Activated naive CD8-positive, alpha-beta T cell treated with anti-CD3 and anti-CD28 coated beads, Interleukin-2, amount 10 ng/mL, durations not matched to agents 7 days and 5 days (primary cell): ENCODE measurements at places on chromosomes 1 and 21. TPM values are rescaled to one million over a fixed set of nuclear protein-coding genes. Genes with fewer than 3 reads are reported as not detected.

- DNase-seq, result no peak
These were observed 98.7 kb upstream of the VAV3 start for GRCh38 chr1:108063703-108064102.

- DNase-seq, result peak; percentile 70
These were observed 18.3 kb upstream of the HDAC1 start for GRCh38 chr1:32273391-32274208.

Gene DNALI1
- total RNA-seq, result 0.11 TPM

Gene SPRR4
- not detected for total RNA-seq

DNA sequence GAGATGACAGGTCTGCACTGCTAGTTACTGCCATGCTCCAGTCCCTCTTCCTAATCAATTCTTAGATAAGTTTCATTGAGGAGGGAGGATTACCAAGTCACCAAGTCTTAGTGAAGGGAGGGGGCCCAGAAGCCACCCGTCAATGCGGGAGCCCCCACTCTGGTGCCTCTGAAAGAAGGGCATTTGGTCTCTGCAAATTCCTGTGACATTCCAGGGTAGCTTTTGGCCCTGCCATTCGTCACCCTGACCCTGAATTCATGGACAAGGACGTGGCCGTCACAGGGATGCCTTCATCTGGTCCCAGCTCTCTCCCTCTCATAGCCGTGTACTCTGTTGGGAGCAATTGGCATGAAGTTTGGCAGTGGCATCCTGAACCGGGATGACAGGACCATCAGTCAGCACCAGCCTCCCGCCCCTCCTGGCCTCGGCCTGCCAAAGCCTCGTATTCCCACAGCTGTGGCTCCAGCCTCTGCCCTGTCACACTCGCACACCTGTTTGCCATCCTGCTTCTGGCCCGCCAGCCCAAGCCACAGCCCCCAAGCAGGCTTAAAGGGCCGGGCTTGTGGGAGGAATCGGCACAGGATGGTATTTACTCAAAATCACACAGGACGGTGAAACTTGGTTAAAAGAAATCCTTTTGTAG is 150.7 kb downstream of the CLIC6 start:
- no peak for DNase-seq
